GM13977 (cell line): ENCODE measurements at places on chromosomes 11 and 22.

DNA sequence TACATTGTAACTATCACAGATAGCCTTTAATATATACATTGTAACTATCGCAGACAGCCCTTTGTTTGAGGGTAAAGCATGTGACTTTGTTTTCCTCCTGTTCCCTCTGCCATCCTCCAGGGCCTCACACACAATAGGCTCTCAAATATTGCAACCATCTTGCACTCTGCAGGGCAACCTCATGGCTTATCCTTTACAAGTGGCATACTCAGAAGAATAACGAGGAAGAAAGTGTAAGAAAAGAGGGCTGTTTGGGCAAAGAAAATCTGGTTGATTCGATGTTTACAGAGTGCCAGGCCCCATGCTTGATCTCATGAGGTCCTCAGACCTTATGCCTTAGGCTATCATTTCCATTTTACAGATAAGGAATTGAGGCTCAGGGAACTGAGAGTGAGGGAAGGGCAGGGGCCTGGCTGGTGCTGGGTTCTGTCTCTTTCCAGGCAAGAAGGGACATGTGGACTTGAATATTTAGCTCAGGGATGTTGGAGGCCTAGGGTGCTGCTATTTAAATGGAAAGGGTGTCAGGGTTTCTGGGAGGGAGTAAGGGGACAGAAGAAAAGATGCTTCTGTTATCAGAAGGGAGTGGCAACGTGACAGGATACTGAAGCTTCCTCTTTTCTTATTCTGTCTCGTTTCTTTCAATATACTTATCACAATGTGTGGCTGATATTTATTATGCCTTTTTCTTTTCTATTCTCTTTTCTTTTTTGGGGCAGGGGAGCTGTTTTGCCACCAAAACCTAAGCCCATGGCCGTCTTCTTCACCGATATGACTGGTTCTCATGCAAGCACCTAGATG, 1.1 kb upstream of the SAMM50 start:
- DNase-seq = no peak

GRCh38 chr11:44835938-44836337, 109.2 kb downstream of the TSPAN18 start:
- no peak for DNase-seq

- no peak for DNase-seq
Measured at GRCh38 chr22:19681863-19682245, 32.4 kb upstream of the SEPTIN5 start.

GRCh38 chr11:92387859-92388258, 163.2 kb downstream of the FAT3 start:
- DNase-seq = no peak
